ENCODE measurements at places on chromosomes 2 and 18.
A peak's percentile ranks its signal among the peaks of the same experiment; 100 is the strongest.

- DNase-seq, result no peak
These were observed 25.5 kb downstream of the RNF149 start for GRCh38 chr2:101282980-101283379.

DNA sequence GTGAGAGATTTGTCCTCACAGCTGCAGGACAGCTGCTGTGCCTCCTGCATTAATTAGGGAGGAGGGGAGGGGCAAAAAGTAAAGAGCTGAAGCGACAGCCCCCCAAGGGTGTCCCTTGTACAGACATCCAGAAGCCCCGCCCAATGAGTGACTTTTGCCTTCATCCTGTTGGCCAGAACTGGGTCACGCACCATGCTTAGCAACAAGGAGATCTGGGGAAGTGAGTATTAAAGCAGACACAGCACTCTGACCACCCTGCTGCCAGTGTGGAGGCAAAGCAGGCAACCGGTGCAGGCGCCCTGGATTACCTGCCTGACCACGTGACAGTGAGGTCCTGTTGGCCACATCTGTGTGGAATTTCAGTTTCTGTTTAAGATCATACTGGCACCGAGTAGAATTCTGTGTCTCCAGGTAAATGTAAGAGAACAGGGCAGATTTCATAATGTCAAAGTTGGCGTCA is 21.5 kb upstream of the BIN1 start:
- no peak for DNase-seq

GRCh38 chr2:5020116-5020875 is 671.9 kb upstream of the SOX11 start:
- no peak for DNase-seq

- DNase-seq, result no peak
These were observed 420.4 kb upstream of the RAB6C start for GRCh38 chr2:129559101-129559500.

DNA sequence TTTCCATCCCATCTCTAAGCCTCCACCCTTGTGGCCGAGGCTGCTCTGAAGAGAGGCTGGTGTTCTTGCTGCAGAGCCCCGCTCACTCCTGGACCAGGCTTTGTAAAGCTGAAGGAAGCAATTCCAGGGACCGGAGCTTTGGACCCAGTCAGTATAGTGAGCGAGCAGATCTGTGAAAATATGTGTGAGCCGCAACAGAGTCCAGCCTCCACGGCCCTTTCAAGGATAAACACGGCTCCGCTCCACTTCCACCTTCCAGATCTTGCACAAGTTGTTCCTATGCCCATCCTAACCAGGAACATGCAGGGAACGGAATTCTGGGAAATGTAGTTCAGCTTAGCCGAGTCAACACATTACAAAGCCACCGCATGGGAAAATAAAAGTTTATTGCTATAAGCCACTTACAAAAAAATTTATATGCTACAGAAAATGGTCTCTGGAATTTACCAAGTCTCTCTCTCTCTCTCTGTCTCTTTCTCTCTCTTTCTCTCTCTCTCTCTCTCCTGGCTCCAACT is 151.7 kb upstream of the ZNF521 start:
- no peak for DNase-seq

GRCh38 chr2:152825834-152826233 is 107.4 kb downstream of the ARL6IP6 start:
- DNase-seq, result no peak

- no peak for DNase-seq
These were observed 3.7 kb downstream of the SIGLEC15 start for GRCh38 chr18:45828917-45829811.

DNA sequence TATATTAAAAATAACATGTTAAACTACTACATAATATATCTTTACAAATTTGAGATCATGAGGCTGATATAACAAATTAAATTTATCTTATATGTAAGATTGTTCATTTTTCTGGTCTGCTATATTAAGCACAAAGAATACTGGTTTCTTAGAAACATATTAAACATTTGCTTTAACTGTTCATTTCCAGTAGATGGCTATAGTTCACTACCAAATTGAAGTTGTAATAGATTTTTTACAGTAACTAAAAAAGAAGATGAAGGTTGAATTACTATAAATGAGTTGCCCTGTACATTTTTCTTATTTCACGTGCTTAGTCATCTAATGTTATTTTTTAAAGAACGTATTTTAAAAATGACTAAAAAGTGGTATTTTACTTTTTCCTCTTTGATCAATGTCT is 57.0 kb downstream of the ZNF407 start:
- no peak for DNase-seq

DNA sequence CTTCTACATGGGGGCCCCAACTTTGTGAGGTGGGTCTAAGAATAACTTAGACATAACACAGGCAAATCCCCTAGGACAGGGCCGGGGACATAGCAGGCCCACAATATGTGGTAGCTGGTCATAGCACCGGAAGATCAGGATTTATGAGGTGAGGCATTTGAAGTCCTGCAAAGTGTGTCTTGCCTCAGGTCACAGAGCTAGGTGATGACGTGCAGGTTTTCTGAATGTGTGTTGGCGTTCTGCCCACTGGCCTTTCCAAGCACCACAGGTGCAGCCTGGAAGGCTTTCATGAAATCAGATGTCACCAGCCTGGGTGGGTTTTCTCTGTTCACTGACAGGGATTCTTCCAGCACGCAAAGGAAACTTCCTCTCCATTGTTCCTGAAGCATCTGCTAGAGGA is 119.1 kb downstream of the LRATD1 start:
- DNase-seq, result no peak

DNA sequence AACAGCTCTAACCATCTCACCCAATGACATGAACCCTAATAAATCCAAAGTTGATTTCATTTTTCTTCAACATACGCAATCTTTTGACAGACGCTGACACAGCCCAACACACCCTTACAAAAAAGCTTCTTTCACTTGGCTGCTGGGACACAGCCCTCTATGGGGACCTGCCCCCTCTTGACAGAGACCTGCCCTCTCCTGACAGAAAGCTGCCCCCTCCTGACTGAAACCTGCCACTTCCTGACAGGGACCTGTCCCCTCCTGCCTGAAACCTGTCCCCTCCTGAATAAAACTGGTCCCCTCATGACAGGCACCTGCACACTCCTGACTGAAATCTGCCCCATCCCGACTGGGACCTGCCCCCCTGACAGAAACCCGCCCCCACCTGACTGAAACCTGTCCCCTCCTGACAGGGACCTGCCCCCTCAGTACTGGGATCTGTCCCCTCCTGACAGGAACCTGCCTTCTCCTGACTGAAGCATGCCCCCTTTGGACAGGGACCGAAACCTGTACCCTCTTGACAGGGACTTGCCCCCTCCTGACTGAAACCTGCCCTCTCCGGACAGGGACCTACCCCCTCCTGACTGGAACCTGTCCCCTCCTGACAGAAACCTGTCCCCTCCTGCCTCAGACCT is 87.9 kb downstream of the PXDN start:
- no peak for DNase-seq

GRCh38 chr18:26981360-26982082 is 116.0 kb upstream of the AQP4 start:
- no peak for DNase-seq

DNA sequence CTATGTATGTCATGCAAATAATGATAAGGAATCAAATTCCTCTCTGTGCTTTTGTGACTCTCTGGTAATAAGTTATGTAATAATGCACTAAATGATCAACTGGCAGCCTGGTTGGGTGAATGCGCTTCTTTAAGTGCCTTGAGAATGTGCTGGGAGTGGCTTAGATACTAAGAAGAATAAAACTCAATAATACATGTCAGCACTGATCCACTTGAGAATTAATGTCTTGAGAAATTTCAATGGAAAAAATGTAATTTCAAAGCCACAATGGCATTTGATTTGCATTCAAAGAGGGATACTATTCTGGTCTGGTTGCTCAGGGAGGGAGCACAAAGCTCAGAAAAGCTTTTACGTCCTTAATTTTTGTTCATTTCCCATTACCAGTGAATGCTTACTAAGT is 137.7 kb upstream of the MMADHC start:
- DNase-seq, result no peak

- no peak for DNase-seq
These were observed 37.5 kb upstream of the SP3 start for GRCh38 chr2:174002679-174003078.

- DNase-seq, result no peak
These were observed 68.4 kb downstream of the LIPG start for GRCh38 chr18:49630246-49630699.

- DNase-seq, result no peak
These were observed 99.6 kb downstream of the BABAM2 start for GRCh38 chr2:27990030-27990590.

- peak; percentile 5 for DNase-seq
These were observed 173.1 kb upstream of the GYPC start for GRCh38 chr2:126482582-126483464.

- DNase-seq, result no peak
These were observed at the start of gene KCNJ13 for GRCh38 chr2:232776435-232776834. KCNJ13 (minus strand) TSS chr2:232776565; CDS start chr2:232771362, 5,203 bp downstream.

DNA sequence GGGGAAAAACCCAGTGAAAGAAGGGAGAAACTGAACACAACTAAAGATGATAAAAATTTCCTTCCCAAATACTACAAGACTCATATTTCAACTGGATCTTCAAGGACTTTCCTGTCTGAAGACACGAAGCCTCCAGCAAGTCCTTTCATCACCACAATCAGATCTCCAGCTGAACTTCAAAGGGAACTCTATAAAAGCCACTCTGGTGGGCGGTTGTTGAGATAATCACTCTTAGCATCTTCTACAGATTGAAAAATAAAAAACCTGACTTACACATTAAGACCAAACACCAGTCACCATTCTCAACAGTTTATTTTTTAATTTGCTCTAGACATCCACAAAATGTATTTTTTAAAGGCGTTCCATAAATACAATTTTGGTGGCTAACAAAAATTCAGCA is 4.4 kb downstream of the REV1 start:
- DNase-seq, result no peak

GRCh38 chr2:62904344-62904743 is 146.3 kb upstream of the OTX1 start:
- DNase-seq, result no peak

DNA sequence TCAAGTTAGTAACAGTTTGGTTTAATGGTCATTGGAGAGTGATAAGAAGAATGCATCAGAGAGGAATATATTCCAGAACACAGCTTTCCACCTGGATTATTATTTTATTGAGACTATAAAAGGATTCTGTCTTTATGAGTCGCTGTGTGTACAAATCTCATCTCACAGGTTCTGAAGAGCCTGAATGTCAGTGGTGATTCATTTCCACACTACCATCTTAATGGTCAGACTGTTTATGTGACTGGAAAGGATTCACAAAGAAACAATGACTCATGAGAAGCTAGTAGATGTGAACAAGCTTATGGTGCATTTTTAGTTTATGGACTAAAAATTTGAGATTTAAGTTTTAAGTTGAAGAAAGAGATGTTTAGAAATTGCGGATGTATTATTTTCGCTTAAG is 685.4 kb upstream of the NRXN1 start:
- no peak for DNase-seq

GRCh38 chr2:96554293-96555145 is 18.0 kb downstream of the ARID5A start:
- peak; percentile 86 for DNase-seq

- DNase-seq, result no peak
These were observed 34.2 kb downstream of the RAB12 start for GRCh38 chr18:8643326-8643878.

GRCh38 chr2:97732436-97733340 is 19.3 kb downstream of the ZAP70 start:
- no peak for DNase-seq

DNA sequence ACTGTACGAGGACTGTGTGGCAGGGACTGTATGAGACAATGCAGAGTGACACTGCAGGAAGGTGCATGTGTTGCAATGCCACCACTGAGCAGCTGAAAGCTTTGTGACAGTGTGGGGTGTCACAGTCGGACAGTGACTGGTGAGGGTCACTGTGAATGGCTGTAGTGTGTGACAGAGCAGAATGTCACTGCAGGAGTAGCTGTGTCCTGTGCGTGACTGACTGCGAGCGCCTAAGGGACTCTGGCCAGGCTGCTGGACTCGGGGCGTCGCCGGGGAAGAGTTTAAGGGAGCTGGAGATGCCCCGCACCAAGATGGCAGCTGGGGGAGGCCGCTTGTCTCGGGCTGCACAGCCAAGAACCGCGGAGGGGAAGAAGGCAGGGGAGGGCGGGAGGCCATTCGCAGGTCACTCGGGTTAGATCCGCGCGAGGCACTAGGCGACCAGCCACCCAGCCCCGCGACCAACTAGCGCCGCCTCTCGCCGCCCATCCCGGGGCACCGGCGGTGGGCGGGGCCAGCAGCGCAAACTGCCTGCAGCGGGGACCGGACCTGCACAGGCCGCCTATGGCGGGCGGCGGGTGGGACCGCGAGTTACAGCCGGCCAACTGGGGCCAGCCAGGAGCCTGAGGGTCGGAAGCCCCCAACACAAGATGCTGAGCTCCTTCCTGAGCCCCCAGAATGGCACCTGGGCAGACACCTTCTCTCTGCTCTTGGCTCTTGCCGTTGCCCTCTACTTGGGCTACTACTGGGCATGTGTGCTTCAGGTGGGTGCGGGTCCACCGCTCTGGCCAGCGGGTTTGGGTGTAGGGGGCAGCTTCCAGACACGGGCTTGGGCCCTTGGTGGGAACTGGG is at the start of gene ABHD1:
ABHD1 (plus strand) TSS at position 514 of the 849 bp plus-strand sequence; CDS start at position 648, 134 bp downstream.
- peak; percentile 50 for DNase-seq

- DNase-seq, result no peak
These were observed 15.3 kb upstream of the CD28 start for GRCh38 chr2:203691149-203691548.

GRCh38 chr2:59583173-59583765 is 970.2 kb downstream of the BCL11A start:
- DNase-seq, result no peak

GRCh38 chr2:155546721-155547555 is 785.6 kb downstream of the NR4A2 start:
- DNase-seq, result no peak

GRCh38 chr2:68282811-68283418 is 30.6 kb upstream of the PPP3R1 start:
- DNase-seq, result no peak

DNA sequence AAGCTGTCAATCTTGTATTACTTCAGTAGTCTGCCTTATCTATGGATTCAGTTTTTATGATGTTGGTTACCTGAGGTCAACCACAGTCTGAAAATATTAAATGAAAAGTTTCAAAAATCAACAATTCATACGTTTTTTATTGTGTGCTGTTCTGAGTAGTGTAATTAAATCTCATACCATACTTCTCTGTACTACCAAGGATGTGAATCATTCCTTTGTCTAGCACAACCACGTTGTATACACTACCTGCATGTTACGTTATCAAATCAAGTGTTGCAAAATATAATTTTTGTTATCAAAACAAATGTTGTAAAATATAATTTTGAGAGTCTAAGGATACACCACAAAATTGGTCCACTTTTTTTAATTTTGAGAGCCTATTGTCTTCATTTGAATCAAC is 590.2 kb upstream of the SETBP1 start:
- DNase-seq, result no peak

- DNase-seq, result no peak
These were observed 5.5 kb upstream of the TACR1 start for GRCh38 chr2:75204833-75205232.
